ENCODE measurements at places on chromosomes 11 and 22.

GRCh38 chr22:21444701-21445436, 22.3 kb upstream of the TMEM191C start:
- no peak for DNase-seq

GRCh38 chr22:36386351-36386899, 1.3 kb downstream of the MYH9 start:
- no peak for DNase-seq

DNA sequence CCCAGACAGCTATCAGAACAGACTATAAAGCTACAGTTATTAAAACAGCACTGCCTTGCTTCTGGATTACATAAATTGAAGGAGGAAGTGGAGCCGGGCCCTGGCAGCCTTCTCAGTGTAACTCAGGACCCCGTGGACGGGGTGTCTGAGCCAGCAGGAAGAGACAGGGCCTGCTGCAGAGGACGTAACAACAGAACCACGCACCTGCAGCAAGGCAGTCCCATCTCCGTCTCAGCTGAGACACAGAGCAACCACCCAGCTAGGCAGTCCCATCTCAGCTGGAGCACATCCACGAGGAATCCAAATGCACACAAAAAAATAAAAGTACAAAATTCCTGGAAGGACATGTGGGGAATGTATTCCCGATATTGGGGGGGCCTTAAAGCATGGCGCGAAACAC, 17.1 kb upstream of the KRTAP5-6 start:
- DNase-seq = no peak

DNA sequence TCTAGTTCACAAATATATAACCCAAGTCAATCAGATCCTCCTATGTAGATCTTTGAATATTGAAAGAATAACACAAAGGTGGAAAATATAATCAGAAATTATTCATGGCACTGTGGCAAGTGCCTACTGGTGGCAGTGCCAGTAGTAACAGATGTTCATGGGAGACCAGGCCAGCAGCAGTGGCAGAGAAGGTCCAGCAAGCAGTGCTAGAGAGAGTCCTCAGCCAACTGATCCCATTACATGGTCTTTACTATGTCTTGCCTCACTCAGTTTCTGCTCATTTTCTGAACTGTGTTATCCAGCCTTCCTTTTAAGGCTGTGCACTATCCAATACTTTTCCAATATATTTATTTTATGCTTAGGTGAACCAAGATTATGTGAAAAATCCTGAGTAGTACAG, 124.9 kb downstream of the MRTFA start:
- DNase-seq = no peak

DNA sequence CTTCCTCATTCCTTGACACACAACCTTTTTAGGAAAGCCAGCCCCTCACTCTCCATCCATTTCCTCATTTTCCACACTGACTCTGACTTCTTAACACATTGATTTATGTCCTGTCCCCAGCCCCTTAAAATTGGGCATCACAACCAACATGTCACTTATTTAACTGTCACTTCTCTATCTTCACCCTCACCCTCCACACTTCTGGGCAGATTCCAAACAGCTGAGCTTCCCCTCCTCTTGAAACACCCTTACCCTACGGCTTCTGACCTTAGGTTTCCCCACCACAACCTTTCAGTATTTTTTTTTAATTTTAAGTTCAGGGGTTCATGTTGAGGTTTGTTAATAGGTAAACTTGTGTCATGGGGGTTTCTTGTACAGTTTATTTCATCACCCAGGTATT, 696.3 kb downstream of the DLG2 start:
- no peak for DNase-seq

- no peak for DNase-seq
These were observed 14.3 kb downstream of the LRRC75B start for GRCh38 chr22:24578355-24579257.

- DNase-seq = no peak
These were observed 82.3 kb downstream of the ABTB2 start for GRCh38 chr11:34275486-34275885.

Data from memory B cell (primary cell).